AG10803 (cell line): ENCODE measurements at places on chromosomes 13 and 19.
A peak's percentile ranks its signal among the peaks of the same experiment; 100 is the strongest.

GRCh38 chr19:1189419-1189818 is 15.4 kb upstream of the SBNO2 start:
- DNase-seq: no peak

GRCh38 chr13:95154413-95154886 is 146.8 kb downstream of the ABCC4 start:
- peak; percentile 29 for DNase-seq

- no peak for DNase-seq
These were observed at the start of gene CRX for GRCh38 chr19:47821460-47822020. Gene CRX (plus strand): TSS chr19:47821937. CDS start chr19:47834444, 12,507 bp downstream.

GRCh38 chr19:30452931-30453330 is 80.7 kb downstream of the ZNF536 start:
- no peak for DNase-seq

- peak; percentile 66 for DNase-seq
These were observed 6.0 kb upstream of the WDR88 start for GRCh38 chr19:33125929-33126388.

GRCh38 chr13:112893570-112894422 is 75.2 kb upstream of the MCF2L start:
- no peak for DNase-seq

- DNase-seq: no peak
These were observed 277.1 kb downstream of the KLF12 start for GRCh38 chr13:73857106-73857505.

DNA sequence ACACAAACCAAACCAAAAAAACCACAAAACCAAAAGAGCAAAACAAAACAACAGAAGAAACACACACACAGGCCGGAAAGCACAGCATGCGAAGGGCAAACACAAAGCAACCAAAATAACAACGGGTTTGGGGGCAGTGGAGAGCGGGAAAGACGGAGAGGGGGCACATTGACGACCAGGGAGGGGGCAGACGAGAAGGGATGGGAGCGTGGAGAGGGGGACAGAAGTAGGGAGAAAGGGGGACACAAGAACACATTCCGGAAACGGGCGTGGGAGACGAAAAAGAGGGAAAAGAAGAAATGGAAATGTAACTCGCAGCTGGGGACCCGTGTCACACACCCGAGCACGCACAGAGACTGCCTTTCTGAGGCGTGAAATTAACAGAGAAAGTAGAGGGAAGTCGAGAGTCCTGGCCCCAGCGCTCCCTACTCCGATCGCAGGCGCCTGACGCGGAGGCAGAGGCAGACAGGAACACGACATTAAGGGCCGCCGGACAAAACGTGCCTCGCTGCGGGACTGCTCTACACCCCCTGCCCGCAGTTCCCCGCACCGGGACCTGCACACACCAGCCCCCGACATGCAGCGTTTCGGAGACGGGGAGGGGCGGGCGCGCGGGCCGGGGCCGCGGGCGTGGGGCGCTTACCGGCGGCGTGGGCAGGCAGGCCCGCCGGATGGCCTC is 652 bp downstream of the POU4F1 start:
- DNase-seq: no peak
